Heart left ventricle (tissue), 16 donors: ENCODE measurements at places on chromosomes 3 and 15. TPM values are rescaled to one million over a fixed set of nuclear protein-coding genes. Genes with fewer than 3 reads are reported as not detected.

GRCh38 chr3:190666821-190667220 lies 152.9 kb downstream of the IL1RAP start:
- DNase-seq = no peak

Gene UCN2
- 0.15 TPM for polyA plus RNA-seq

GRCh38 chr3:157530637-157531300 lies 27.6 kb upstream of the VEPH1 start:
- no peak for DNase-seq

GRCh38 chr3:162170581-162170980 lies 674.0 kb downstream of the OTOL1 start:
- no peak for DNase-seq

Gene PDZRN3
- 49.2 TPM for polyA plus RNA-seq
